ENCODE measurements at places on chromosomes 12 and 14.

DNA sequence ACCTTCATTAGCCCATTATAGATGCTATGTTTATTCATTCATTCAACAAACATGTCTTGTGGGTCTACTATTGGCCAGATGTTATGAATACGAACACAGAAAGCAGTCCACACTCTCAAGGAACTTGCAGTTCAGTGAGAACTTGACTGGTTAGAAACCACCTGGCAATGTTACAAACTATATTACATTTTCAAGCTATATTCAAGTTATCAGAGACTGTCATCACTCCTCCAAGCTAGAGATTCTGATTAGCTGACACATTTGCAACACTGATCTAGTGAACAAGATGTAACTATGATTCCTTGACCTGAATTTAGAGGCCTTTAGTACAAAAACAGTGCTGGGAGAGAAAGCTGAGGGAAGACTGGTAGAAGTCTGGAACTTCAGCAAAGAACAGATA, 170.7 kb upstream of the EEA1 start:
- DNase-seq: no peak

GRCh38 chr14:50360093-50360492, 36.6 kb downstream of the CDKL1 start:
- no peak for DNase-seq

DNA sequence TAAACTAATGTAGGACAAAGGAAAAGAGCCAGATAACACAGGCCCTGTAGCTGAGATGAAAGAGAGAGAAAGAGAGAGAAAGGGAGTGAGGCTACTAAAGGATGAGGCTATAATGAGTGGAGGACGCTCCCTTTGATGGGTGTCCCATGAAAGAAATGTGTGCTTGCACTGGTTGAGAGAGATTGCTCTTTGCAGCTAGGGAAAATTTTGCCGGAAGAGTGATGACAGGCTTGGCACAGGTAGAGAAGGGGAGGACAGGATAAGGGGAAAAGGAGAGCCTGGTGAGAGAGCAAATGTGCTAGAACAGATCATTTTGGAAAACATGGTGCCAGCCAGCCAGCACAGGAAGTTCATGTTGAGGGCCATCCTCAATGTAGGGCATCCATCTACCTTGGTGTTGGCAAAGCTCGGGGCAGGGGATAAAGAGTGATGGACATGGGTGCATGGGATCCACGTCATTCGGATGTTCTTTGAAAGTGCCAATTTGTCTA, 248.6 kb downstream of the BTG1 start:
- DNase-seq: no peak

GRCh38 chr12:62770381-62770780, 164.6 kb downstream of the PPM1H start:
- DNase-seq: no peak

- no peak for DNase-seq
These were observed 160.2 kb downstream of the FOXA1 start for GRCh38 chr14:37434867-37435266.

- no peak for DNase-seq
These were observed 156.7 kb downstream of the TMTC3 start for GRCh38 chr12:88298761-88299242.

- DNase-seq: no peak
These were observed 133.7 kb downstream of the TMEM30B start for GRCh38 chr14:61147381-61147821.

DNA sequence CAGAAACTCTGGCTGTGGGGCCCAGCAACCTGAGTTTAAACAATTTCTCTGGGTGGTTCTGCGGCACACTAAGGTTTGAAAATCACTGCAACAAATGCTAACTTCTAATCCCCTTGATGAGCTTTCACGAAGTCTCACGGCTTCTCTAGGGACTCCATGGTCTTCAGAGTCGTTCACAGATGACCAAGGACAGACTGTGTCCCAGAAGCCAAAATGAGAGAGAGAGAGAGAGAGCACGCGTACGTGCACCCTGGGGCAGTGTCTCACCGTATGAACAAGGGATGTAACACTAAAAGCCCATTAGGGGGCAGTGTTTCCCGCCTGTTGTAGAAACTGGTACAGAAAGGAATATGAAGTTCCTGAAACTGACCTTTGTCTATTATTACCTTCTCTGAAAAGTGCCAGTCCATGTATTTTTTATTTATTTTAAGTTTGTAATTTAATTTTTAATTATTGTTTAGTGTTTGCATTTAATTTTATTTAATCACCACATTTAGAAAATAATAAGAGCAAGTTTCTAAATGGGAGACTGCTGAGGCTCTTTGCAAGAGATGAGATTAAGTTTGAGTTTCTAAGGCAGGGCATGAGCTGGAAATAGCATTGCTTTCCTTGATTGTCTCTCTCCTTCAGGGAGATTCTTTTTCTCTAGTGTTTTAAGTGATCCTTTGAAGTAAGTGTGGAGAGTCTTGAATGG, 3.4 kb downstream of the APOLD1 start:
- peak; percentile 83 for DNase-seq

Measured in Caco-2 (cell line).